ENCODE measurements at places on chromosomes 6 and 20.

GRCh38 chr6:107321793-107322192 lies 137.6 kb downstream of the PDSS2 start:
- DNase-seq, result no peak

GRCh38 chr6:74280130-74280692 lies 584.2 kb downstream of the CD109 start:
- DNase-seq, result no peak

GRCh38 chr6:54805077-54805476 lies 41.5 kb upstream of the FAM83B start:
- DNase-seq, result no peak

GRCh38 chr6:134041093-134041492 lies 11.3 kb downstream of the SLC2A12 start:
- DNase-seq, result no peak

DNA sequence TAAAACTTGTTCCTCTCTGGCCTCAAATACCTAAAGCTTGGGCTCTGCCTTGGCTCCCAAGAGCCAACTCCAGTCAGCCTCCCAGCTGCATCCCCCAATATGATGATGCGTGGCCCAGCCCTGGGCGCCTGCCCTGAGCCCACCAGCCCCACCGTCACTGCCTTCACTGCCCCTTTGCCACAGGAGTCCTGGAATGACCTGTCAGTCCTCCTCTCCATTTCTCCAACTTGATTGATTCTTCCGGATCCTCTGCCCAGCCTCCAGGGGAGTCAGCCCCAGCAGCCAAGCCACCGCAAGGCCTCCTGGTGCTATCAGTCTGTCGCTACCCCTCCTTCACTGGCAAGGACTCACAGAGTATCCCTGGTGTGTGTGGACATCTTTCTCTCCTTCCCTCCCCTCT lies 96.7 kb upstream of the PMEPA1 start:
- DNase-seq, result no peak

GRCh38 chr20:50152394-50153152 lies 950 bp downstream of the PEDS1 start:
- DNase-seq, result no peak

GRCh38 chr6:11366183-11366933 lies 133.9 kb upstream of the NEDD9 start:
- DNase-seq, result peak; percentile 67

GRCh38 chr6:73579851-73580246 lies 59.0 kb upstream of the EEF1A1 start:
- DNase-seq, result no peak

GRCh38 chr20:50673466-50674137 lies 17.7 kb downstream of the RIPOR3 start:
- DNase-seq, result no peak

- no peak for DNase-seq
Observed at GRCh38 chr6:154440022-154440421, 70.5 kb downstream of the CNKSR3 start.

DNA sequence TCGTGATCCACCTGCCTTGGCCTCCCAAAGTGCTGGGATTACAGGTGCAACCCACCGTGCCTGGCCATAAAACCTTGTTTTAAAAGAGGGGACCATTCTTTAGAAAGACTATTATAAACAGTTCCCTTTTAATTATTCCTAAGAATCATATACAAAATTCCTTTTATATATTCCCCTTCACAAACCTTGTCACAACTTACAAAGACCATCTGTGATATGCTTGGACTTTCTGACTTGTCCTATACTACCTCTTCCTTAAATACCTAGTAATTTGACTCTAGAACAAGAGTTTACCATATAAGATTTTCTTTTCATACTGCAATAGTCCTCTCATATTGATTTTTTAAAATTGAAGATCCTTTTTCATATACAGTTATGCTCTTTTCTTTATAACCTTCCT lies 135.8 kb upstream of the PRSS16 start:
- DNase-seq, result no peak

DNA sequence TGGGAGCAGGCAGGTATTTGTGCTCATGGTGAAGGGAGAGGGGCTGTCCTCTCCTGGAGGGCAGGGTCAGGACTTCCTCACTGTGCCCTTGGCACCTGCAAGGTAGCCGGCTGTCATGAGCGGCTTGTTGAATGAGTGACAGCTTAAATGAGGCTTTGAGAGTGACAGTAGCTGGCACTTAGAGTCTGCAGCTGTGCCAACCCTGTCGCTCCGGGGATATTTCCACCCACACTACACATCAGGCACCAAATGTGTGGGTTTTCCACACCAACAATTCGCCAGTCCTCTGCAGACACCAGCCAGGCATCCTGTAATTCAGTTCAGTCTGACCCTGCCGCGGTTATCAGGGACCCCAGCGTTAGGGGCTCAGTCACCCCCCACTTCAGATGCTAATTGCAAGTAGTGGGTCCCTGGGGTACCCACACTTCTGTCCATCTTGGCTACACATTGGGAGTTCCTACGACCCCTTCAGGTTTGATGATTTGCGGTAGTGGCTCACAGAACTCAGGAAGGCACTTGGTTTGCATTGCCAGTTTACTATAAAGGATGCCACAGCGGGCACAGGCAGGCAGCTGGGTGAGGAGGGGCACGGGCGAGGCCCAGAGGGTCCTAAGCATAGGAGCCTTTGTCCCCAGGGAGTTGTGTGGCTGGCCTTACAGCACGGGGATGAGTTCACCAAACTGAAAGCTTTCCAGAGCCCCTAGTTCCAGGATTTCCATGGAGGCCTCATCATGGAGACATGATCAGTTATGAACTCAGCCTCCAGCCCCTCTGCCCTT lies 9.1 kb downstream of the MTG2 start:
- DNase-seq, result no peak

DNA sequence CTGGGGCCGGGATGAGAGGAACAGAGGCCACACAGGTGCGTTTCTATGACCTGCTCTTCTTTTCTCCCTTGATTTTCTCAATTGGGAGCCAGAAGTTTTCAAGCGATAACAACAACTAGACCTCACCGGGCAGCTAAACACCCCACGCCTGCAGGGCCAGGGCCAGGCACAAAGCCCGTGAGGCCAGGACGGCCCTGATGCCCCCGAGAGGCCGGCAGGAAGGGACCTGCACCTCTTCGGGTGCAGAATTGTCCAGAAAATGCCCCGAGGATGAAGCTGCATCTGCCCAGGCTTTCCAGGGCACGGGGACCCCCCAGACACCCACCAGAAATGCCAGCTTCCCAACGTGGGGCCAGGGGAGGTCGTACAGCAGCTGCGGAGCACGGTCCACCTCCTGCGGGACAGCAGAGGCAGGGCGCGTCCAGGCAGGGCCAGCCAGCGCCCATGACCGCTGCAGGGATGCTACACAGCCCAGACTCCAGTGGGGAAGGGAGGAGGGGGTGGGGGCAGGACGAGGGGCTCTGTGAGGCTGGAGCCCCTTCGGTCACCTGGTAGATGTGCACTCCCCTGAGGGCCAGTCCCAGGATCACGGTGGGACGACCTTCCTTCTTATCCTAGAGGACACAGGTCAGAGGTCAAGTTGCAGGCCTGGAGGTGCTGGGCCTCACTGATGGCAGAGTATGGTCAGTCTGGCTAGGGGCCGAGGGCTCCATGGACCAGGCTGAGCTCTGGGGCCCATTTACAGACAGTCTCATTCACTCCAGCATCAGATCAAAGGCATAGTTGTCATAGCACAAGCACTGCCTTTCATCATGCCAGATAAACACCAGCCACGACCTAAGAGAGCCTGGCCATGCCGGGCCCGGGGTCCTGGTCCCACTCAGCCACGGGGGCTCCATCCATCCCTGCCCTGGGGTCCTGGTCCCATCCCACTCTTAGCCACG lies 16.4 kb downstream of the FRMD1 start:
- DNase-seq, result no peak

GRCh38 chr6:124434421-124434820 lies 527.8 kb upstream of the RNF217 start:
- DNase-seq, result no peak

DNA sequence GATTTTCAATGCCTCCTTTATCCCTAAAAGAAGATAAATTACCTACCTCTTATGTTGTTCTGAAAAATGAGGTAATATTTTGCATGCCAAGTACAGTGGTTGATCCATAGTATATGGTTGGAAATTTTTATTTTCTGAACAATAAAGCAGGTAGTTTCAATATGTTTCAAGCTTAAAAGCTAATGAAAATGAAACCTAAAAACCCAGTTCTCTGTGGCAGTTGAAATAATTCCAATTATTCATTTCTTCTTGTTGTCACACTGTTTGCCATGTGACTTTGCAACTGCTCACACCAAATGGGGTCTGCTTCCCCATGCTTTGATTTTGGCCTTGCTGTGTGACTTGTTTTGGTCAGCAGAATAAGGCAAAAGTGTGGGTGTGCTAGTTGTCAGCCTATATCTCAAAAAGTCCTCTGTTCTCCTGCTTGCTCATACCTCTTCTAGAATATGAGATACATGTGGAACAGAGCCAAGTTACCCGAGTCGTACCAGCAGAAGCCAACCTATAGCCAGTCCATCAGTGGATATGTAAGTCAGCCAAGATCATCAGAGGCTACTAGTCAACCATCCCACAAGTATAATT lies 197.2 kb upstream of the THEMIS start:
- DNase-seq, result no peak

- no peak for DNase-seq
Observed at GRCh38 chr20:4192378-4193068, 177.2 kb upstream of the RNF24 start.

DNA sequence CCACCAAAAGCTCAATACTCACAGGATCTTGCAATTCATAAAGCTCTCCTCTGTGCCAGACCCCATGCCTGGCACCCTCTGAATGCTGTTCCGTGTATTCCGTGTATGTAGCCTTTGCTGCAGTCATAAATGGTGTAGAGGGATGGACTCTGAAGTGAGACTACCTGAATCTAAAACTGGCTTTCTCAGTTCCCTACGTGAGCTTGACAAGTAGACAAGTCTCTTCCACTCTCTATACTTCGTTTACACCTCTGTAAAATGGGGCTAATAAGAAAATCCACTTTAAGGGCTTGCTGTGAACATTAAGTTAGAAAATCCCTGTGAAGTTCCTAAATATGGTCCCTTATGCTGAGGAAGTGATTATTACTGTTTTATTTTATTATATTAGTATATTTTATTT lies 31.5 kb downstream of the PPP1R16B start:
- DNase-seq, result no peak

DNA sequence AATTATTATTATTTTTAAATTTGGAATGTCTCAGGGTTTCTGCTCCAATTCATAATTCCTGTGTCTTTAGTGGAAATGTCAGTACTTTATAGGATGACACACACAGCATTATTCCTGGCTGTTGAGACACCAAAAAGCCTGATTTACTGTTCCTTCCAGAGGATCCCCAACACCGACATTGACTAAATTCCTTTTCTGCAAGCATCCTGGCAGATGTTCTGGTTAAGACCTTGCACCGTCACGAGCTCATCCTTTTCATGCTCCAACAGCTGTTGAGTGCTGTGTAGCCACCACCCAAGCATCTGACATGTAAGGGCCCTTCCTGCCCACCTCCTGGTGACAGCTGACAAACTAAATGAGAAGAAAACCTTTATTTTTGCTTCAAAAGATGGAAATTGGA lies 284.3 kb upstream of the SULF2 start:
- DNase-seq, result no peak

Measured in stimulated activated CD4-positive, alpha-beta T cell treated with anti-CD3 and anti-CD28 coated beads, Interleukin-1b, Interleukin-23, amount 100 ng/mL, for 48 hours (primary cell).